ENCODE measurements at places on chromosomes 4 and X.

- no peak for DNase-seq
Observed at GRCh38 chrX:1062351-1062750, 150.1 kb downstream of the CRLF2 start.

- DNase-seq: no peak
Observed at GRCh38 chr4:128633067-128633466, 176.4 kb upstream of the JADE1 start.

GRCh38 chr4:101833480-101833879 is 43.0 kb downstream of the BANK1 start:
- DNase-seq: no peak

GRCh38 chrX:6448003-6448402 is 86.9 kb downstream of the VCX3A start:
- DNase-seq: no peak

- no peak for DNase-seq
Observed at GRCh38 chr4:183670251-183670650, 11.2 kb downstream of the TRAPPC11 start.

- no peak for DNase-seq
Observed at GRCh38 chr4:98068495-98068894, 74.8 kb downstream of the STPG2 start.

GRCh38 chr4:108240366-108240765 is 71.6 kb upstream of the LEF1 start:
- no peak for DNase-seq

DNA sequence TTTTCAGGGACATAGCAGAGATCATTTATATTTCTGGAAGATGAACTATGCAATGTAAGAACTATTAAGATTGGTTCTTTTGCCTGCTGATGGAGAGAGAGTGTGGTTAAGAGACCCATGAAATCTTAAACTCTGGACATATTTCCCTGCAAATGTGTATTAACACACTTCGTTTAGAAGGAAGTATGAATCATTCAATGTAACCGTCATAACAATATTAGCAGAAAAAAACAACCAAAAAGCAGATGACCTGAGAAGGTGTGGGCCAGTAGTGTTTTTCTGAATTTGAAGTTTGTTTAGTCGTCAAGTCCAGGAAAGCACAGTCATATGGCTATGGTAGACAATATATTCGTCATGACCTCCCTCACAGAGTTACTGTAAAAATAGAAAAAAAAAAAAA is 2.5 kb upstream of the TMPRSS11D start:
- no peak for DNase-seq

- no peak for DNase-seq
Observed at GRCh38 chr4:185137233-185137925, 5.7 kb upstream of the SLC25A4 start.

- no peak for DNase-seq
Observed at GRCh38 chrX:44415639-44416386, 72.3 kb upstream of the EFHC2 start.

DNA sequence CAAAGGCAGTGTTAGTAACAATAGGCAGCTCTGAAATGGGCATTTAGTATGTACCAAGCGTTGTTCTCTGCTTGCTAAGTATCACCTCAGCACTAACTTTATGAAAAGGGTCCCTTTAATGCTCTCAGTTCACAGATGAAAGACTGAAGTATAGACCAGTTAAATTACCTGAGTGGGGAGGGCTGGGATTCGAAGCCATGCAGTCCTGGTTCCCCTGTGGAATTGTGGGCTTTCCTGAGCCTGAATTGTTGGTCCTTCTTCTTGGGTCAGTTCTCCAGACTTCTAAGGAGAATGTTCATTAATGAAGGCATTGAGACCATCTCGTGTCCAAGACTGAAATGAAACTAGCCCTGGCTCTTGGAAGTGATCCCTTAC is 7.7 kb upstream of the PRDM8 start:
- DNase-seq: no peak

DNA sequence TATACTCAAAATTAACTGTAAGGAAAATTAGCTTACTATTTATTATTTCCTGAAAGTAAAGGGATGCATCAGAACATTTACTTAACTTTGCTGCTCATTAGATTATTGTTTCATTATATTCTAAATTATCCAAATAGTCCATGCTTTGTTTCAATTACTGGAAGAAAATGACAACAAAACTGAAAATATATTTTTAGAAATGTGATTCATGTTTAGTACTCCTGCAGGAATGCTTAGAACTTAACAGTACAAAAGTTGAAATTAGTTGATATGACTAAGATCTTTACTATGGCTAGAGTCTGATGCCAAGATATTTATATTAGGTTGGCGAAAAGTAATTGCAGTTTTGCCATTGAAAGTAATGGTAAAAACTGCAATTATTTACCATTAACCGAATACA is 660.5 kb upstream of the PABPC4L start:
- no peak for DNase-seq

- no peak for DNase-seq
Observed at GRCh38 chr4:147017081-147017480, 71.4 kb upstream of the TTC29 start.

- DNase-seq: no peak
Observed at GRCh38 chrX:133630362-133630761, 215.1 kb upstream of the GPC4 start.

GRCh38 chr4:110156442-110156841 is 42.0 kb downstream of the ELOVL6 start:
- DNase-seq: no peak

GRCh38 chrX:34918091-34918736 is 24.4 kb upstream of the FAM47B start:
- DNase-seq: no peak

DNA sequence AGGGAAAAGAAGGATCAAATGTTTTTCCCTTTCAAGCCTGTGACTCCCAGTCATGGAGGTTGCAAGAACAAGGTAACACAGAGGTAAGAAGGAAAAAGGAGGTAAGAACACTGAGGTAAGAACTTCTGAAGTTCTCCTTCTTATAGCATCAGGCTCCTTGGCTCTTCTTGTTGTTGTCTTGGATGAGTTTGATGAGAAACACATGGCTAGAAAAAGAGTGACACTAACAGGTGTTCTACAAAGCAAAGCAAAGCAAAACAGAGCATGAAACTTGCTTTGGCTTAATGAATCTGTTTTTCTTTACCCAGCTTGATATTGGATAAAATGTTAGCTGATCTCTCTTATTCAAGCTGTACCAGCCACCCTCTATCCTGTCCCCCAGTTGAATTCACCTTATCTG is 231.2 kb upstream of the F9 start:
- no peak for DNase-seq

GRCh38 chrX:122945328-122945727 is 238.8 kb upstream of the GRIA3 start:
- no peak for DNase-seq

DNA sequence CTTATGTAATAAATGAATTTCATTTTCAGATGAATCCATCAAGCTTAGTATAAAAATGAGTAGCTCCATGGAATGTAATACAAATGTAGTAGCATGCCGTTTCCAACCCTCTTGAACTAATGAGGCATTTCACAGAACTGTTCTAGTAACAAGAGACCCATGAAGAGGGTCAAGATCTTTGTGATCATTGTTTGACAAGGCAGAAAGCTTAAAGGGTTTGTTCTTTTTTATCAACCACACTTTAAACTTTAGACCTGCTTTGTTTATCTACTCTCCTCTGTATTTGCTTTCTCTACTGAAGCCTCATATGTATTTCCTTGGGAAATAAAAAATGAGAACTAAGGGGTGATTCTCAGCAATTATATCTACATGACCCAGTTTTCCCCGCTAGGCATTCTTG is 513.9 kb downstream of the ARAP2 start:
- DNase-seq: no peak

- DNase-seq: no peak
Observed at GRCh38 chr4:58048491-58048890, 938.3 kb upstream of the IGFBP7 start.

DNA sequence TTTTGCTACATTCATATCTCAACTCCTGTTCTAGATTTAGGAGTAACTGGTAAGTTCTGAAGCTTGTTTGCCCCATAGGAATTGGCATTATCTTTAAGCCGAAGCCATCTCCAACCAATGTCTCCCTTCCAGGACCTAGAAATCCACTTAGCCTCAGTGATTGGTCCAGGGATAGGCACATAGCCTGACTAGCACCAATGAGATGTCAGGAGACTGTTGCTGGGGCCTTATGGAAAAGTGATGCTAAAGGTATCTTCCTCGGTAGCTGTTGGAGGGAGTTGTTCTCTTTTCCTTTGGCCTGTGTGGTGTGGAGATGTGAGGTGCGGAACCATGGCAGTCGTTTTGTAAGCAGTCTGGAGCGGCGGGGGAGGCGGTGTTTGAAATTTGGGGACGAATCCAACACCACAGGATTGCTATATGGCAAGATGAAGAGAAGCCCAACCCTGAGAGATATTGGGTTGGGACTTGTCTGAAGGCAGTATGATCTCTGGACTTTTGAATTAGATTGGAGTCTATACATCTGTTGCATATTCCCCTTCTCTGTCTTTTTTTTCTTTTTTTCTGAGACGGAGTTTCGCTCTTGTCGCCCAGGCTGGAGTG is 109.8 kb upstream of the ATP6AP2 start:
- DNase-seq: no peak

DNA sequence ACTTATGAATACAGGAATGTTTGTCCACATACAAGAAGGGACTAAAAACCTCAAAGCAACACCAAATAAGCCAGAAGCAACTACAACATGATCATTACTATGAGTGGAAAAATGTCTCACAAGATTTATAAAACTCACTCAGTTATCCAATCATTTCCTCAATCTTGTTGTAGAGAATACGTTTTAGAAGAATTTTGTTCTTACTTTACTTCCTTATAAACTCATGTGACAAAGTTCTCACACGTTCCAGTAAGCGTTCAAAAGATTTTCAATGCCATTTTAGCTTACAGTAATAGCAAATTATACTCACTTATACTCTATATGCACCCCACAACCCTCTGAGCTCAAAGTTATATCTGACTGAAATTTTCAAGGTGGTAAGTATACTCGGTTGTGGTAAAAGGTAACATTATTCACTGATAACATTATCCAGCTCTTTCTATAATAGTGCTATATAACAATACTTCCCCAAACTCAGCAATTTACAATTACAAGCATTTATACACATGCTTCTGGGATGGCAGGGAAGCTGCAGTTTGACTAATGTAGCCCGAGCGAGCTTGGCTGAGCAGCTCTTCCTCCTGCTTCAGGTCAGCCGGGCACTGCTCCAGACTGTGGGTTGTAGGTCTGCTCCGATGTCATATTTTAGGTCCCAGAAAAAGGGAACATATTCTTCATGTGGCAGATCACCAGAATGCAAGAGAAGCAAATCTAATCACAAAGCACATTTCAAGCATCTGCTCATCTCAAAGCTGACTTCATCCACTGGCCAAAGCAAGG is 226.3 kb downstream of the RCHY1 start:
- no peak for DNase-seq

DNA sequence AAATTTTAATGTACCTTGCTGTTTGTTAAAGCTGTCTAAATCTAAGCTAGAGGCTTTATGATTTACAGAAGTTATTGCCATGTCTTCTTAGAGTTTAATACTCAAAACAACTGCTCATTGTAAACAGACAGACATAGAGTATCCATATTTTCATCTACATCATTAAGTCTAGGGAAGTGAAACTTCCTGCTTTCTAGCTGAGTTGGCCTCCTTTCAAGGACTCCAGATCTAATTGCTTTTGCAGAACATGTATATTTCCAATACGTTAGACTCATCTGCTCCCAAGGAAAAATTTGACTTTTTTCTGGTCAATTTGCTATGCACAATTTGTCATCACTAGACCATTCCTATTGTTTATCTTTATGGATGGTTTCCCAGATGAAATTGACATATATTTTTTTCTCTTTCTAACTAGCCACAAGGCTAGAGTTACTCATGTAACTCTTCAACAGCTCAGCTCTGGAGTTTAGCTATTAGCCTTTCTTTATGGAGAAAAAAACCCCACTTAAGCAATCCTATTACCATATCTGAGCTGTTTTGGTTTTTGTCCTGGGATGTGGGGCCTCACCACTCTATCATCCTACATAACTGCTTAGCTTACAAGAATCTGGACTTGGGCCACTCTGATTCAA is 122.9 kb downstream of the PPA2 start:
- DNase-seq: no peak

DNA sequence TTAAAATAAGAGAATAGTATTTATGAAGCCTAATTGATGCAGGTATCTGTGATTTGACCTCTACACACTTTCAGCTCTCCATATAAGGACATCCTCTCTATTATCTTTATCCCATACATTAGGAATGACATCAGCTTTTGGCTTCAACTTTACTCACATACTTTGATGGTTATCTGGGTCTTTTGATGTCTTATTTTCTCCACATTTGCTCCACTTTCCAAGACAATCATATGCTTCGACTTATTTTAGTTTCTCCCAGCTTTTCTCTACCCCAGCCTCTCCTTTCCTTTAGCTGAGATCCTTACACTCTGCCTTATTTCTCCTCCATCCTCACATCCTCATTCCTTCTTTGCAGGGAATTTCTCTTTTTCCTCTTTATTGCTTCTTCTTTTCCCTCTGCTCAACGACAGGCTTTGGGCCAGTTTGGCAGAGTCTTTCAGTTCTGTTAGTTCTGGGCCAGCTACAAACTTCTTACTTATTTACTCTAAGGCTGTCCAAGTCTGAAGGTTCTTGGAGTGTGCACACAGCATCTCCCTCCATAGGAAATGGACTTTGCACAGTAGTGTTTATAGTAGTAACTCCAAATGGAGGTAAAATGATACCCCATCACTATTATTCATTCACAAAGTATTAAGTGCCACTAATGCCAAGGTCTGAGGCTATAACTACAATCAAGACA is 50.5 kb downstream of the SLC4A4 start:
- DNase-seq: no peak

- DNase-seq: no peak
Observed at GRCh38 chrX:102126863-102127262, 1.4 kb downstream of the TCEAL2 start.

Measured in cerebellar nuclear complex (tissue), 1 donor.